Cardiac fibroblast (primary cell): ENCODE measurements at places on chromosomes 3 and 15.
A peak's percentile ranks its signal among the peaks of the same experiment; 100 is the strongest.

DNA sequence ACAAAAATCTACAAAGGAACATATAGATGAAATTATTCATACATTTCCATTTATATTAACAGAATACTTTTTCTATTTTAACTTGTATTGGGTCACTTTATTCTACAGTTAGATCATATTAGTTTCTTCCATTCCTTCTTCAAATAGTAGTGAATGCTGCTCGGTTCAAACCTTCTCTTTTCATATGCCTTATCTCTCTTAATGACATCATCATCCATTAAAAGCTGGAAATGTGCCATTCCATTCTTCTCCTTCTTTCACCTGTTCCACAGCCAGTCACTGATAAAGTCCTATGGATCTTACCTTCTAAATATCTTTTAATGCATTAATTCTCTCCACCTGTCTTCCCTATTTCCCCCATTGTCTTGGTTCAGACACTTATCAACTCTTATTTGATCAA, 358.0 kb upstream of the POU1F1 start:
- DNase-seq, result no peak

DNA sequence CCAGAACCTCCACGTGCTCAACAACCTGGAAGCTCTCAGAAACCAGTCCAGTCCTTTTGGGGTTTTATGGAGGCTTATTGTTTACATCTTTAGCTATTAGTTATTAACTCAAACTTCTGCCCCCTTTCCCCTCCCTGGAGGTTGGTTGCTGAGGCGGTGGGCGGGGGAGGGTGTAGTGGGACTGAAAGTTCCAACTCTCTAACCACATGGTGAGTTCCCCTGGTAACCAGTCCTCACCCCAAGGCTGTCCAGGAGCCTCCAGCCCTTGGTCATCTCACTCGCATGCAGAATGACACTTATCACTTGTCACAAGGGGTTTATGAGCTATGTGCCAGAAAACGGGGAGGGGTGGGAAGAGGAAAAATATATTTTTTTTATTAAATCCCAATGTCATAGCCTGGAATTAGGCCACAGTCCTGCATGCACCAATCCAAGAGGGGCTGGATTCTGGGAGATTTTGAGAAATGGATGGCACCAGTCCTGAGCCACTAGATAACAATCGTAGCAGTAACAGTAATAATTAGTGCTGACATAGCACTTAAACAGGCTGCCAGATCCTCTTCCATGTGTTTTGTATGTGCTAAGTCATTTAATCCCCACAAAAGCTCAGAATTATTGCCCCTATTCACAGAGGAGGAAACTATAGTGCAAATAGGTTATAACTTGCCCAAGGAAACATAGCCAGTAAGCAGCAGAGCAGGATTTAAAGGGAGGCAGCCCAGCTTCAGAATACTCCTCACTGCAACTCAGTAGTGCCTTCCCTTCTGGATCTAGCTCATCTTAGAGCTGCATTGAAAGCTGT, 85.7 kb downstream of the CRYGS start:
- peak; percentile 15 for DNase-seq

DNA sequence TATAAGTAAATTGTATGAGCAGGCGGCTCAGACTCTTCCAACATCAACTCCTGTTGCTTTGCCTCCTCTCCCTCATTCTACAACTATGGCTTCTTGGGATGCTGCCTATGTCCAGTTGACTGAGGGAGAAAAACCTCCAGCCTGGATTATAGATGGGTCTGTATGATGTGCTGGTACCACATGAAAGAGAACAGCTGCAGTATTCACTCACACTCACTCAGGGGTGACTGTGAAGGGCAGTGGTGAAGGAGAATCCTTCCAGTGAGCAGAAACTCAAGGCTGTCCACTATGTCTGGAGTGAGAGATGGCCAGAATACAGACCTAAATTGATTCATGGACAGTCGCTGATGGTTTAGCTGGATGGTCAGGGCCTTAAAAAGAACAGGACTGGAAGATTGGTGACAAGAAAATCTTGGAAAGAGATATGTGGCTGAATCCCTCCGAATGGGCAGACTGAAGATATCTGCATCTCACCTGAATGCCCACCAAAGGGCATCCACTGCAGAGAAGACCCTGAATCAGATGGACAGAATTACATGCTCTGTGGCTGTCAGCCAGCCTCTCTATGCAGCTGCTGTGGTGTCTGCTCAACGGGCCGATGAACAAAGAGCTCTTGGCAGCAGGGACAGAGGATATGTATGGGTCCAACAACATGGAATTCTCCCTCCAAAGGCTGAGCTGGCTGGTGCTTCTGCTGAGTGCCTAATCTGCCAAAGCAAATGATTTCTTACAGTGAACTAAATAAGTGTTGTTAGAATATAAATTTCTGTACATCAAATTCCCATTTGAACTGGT, 1.9 kb upstream of the BCL2L10 start:
- no peak for DNase-seq

DNA sequence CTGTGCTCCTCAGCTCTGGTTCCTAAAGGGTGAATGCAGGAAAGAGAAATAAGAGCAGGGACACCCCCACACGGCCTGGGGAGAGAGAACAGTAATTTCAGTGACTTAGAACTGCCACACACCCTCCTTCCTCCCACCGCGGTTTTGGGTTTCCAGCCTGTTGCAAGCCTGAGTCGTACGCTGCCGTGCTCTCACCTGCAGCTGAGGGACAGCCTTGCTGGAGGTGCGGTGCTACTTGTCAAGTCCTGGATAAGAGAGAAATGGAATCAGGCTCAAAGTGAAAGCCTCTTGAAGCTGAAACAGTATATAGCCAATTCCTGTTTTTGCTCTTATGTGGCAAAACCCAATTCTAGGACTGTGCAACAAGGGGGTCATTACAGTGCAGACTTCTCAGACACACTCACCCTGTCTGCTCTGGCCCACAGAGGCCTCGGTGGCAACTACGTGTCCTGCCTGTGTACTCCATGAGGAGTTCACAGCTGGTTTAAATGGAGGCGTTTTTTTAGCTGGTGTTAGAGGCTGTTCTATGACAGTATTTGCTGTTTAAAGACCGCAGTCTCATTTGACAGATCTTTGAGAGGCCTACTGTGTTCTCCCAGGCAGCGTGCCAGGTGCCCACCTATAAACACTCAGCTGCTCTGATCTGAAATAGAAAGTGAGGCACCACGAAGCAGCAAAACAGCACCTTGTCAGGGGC, 42.9 kb downstream of the TBC1D2B start:
- DNase-seq, result no peak

- DNase-seq, result no peak
Observed at GRCh38 chr15:87099916-87100315, 1020.2 kb downstream of the AGBL1 start.

GRCh38 chr3:117695321-117695720, 985.7 kb downstream of the TUSC7 start:
- DNase-seq, result peak; percentile 26

DNA sequence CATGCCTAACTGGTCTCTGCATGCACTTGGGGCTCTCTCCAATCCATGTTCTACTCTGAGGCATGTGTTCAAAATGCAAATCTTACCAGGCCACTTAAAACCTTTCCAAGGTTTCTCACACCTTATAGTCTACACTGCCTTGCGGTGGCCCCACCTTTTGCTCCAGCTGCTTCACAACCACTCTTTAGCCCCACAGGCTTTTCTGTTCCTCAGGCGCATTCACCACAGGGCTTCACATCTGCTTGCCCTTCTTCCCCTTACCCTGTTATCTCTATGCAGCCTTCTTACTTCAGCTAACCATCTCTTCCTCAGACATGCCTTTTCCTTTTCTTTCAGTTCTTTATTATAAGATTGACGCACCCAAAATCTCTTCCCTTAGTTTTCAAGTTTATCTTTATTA, 37.8 kb downstream of the MINDY4B start:
- no peak for DNase-seq
